DMS79 (cell line): ENCODE measurements at places on chromosomes 4 and X.

DNA sequence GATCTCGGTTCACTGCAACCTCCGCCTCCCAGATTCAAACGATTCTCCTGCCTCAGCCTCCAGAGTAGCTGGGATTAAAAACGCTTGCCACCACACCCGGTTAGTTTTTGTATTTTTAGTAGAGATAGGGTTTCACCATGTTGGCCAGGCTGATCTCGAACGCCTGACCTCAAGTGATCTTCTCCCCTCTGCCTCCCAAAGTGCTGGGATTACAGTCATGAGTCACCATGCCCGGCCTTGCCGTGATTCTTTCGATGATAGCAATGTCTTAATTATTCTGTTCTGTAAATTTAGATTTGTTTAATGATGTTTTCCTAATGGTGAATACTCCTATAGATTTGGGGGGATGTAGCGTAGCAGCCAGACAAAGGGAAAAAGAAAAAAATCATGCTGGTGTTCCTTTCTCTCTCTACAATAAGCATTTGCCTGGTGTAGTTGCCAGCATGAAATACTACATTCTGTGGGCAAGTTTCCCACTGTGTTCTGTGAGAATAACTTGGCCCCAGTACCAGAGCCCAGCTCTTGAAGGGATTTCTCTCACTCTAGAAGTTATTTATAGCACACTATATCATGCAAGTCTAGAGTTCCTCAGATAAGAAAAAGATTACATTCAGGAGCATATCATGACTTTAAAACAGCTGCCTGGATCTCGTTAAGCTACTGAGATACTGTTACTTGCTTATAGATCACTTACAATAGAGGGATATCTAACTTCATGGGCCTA, 15.4 kb downstream of the NIPAL1 start:
- DNase-seq, result no peak

- no peak for DNase-seq
These were observed 42.2 kb upstream of the HMGB3 start for GRCh38 chrX:150940844-150941495.

DNA sequence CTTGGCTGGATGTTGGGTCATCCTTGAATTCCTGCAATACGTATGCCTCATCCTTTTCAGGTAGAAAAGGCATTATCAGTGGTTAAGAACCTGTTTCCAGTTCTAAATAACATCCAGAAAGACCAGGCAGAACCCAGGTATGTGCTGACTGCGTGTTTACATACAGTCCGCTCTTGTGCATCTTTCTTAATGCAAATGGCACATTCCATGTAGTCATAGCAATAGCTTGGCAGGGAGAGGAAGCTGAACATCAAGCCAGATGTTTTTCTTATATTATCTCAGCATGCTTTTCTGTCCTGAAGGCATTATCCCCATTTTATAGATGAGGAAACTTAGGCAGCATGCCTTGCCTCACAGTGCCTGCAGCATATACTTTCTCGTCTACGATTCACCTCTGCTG, 2.1 kb downstream of the DCLK2 start:
- DNase-seq, result no peak

GRCh38 chr4:76637712-76638361, 202.8 kb downstream of the SHROOM3 start:
- DNase-seq, result no peak

DNA sequence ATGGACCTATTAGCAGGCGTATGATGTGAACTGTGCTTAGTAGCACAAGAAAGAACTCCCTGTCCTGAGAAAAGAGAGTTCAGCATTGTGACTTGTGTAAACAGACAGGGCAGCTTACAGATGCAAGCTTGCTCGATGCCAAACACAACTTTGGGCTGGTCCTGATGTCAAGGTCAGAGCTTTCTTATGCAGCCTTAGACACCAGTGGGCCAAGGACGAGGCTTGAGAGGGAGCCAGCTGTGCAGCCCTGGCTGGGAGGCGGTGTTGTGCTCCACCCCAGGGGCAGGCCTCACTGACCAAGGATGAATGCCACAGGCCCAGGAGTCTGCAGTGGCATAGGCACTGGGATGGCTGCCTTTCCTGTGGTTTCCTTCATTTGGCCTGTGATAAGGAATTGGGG, 35.4 kb downstream of the JADE1 start:
- no peak for DNase-seq

DNA sequence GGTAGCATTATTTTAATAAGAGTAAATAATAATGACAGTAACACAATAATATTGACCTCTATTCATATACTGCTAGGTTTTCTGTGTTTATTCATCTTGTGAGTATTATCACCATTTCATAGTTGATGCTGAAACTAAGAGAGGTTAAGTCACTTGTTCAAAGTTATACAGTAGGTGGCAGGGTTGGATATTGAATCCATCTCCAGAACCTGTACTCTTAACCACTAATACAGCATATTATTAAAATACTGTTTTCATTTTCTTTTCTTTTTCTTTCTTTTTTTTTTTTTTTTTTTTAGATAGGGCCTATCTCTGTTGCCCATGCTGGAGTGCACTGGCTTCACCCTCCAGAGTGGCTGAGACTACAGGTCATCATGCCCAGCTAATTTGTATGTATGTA, 7.1 kb upstream of the ELF2 start:
- no peak for DNase-seq

DNA sequence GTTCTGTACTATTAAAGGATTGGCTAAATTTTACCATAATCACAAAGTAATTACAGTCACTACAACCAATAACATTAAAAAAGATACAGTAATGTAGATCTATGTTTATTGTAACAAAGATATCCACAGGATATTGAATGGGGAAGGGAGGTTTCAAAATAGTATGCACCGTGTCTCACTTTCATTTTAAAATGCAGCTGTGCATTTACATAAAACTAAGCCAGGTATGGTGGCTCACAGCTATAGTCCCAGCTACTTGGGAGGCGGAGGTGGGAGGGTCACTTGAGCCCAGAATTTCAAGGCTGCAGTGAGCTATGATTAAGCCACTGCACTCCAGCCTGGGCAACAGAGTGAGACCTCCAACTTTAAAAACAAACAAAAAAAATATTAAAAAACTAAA, 8.5 kb downstream of the SRP72 start:
- DNase-seq, result no peak

DNA sequence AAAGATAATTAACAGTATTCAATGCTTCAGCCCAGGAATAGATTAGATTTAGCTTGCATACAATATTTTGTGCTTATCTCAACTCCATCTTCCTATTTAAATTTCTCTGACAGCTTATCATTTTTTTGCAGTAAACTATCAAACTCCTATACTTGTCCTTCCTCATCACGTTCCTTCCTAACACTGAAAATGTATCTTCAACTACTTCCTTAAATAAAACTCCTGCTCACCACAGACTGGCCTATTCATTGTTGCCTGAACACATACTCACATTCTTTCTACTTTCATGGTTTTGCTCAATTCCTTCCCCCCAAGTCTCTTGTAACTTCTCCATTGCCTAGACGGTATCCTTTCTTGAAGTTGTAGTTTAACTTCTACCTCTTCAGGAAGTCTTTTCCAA, 28.5 kb upstream of the PTPN13 start:
- DNase-seq, result no peak

- DNase-seq, result peak; percentile 7
These were observed 14.9 kb downstream of the RASL11B start for GRCh38 chr4:52877036-52877435.

DNA sequence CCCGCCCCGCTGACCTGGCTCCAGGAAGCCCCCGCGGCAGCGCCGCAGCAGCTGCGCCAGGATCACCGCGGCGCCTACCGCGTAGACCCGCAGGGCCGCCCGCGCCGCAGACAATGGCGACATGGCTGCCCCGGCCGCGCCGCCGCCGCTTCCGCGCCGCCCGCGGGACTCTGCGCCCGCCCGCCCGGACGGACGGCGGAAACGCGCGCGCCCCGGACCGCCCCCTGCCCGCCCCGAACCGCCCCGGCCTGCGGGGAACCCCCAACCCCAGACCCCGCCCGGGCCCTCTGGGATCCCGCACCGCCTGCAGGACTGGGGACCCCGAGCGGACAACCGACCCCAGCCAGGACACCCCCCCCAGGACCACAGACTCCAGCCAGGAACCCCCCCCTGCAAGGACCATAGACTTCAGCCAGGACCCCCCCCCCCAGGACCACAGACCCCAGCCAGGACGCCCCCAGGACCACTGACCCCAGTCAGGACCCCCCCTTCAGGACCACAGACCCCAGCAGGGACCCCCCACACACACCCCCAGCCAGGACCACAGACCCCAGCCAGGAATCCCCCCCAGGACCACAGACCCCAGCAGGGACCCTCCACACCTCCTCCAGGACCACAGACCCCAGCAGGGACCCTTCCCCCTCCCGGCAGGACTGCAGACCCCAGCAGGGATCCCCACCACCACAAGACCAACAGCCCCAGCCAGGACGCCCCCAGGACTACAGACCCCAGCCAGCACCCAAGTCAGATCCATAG, at the start of the genes DHRSX and ZBED1:
Gene DHRSX (minus strand): TSS at position 174 of the 756 bp plus-strand sequence. CDS start 51 bp downstream, at position 123.
Gene ZBED1 (minus strand): TSS at position 174 of the 756 bp plus-strand sequence. CDS start 10,257 bp downstream, outside the sequence.
- no peak for DNase-seq

- peak; percentile 50 for DNase-seq
These were observed 166.4 kb downstream of the DCLK2 start for GRCh38 chr4:150244600-150244999.

DNA sequence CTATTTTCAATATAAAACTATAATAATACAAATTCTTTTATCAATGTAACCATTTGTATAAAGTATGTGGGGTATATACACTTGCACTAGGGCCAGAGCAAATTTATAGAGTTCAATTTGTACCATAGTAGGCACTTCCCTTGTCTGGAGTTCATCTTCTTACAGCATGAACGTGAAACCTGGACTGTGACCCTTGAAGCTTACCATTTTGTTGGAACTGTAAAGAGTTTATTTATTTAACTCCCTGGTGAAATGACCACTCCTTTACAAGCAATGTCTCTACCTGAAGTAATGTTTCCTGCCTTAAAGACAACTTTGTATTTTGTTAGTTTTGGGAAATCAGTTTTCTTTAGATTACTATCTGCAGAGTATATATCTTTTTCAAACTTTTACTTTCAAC, 188.2 kb downstream of the ARAP2 start:
- no peak for DNase-seq

DNA sequence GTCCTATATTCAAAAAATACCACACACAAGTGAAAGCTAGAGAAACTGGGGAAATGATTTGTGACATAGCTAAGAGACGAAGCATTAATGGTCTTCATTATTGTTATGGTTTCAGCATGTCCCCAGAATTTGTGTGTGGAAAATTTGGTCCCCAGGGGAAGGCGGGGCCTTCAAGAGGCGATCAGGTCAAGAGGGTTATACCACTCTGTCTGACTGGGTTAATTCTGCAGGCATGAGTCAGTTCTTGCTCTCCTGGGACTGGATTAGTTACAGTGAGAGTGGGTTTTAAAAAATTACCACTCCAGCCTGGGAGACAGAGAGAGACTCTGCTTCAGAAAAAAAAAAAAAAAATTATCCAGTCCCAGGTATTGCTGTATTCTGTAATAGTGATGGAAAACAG, 2.1 kb upstream of the MTNR1A start:
- no peak for DNase-seq

GRCh38 chr4:26819026-26819425, 41.6 kb upstream of the STIM2 start:
- DNase-seq, result no peak

- DNase-seq, result no peak
These were observed 113.0 kb downstream of the FBXW7 start for GRCh38 chr4:152422817-152423320.

DNA sequence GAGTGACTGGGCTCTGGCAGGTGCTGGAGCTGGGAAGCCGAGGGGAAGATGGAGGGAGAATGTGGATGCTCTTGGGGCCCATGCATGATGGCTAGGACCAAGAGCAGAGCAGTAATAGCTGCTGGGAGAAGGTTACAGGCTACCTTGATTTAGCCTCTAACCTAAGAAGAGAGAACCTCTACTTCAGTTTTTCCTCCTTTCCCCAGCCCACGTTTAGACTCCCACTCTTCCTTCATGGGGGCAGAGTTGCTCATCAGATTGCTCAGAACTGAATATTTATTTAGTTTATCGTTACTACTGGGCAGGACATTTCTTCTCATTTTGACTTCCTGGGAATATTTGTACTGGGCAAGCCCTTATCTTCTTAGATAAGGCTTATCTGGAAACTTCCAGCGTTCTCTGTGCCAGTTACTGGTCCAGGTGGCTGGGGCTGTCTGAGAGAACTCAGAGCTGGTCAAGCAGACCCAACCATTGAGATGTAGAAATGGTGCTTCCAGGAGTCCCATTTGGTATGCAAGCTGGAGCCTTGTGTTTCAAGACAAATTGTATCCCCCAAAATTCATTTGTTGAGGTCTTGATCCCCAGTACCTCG, 442.9 kb upstream of the BOD1L1 start:
- DNase-seq, result no peak

DNA sequence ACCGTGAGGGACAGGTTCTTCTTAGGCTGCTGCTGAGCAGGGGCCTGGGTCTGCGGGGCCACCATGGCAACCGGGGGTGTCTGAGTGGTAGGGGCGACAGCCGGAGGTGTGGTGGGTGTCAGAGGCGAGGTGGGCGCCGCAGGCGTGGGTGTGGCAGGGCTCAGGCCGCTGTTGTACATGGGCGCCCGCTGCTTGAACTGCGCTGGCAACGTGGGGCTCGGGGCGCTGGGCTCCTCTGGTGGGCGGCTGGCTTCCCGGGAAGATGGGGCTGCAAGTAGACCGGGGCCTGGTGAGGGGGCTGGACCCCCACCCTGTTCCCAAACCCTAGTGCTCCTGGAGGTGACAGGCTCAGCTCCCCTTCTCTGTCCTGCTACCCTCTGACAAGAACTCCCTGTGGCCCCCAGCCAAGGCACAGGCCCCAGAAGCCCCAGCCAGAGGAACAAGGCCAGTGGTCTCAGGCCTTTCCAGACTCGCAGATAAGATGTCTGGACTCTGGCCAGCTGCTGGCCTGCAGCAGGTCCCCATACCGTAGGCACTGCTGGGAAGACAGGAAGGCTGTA, 24.8 kb downstream of the NELFA start:
- no peak for DNase-seq

DNA sequence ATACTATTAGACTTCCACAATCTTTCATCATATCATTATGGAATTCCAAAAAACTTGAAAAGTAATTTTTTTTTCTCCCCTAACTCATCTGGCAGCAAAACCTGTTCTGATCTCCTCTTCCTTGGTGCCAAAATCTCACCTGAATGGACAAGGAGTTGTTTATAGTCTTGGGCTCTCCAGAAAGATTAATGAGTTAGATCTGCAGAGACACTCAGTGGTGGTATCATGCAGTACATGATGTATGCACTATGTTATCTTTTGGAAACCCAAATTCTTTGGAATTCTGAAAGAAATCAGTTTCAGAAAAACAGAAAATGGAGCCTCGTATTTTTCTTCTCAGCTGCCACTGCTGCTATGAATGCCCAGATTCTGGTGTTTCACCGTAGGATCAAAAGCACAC, 11.7 kb downstream of the GPM6B start:
- DNase-seq, result no peak

DNA sequence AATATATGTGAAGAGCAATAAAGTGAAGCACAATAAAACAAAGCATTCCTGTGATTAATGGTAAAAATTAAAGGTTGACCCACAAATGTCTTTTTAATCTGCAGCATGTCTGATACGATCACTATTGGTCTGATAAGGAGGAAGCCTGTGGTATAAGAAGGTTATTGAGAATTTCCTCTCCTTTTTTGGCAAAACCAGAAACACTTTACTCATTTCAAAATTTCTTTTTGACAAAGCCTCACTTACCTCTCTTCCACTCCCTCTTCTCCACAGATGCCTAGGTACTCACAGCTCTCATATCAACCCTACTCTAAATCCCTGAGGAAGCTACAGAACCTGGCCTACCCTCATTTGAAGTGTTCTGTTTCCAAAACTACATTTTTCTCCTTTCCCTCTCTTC, 56.1 kb downstream of the TSPAN5 start:
- no peak for DNase-seq
